ENCODE measurements at places on chromosomes 7 and 10. TPM values are rescaled to one million over a fixed set of nuclear protein-coding genes. Genes with fewer than 3 reads are reported as not detected.

The UBN2 gene
- 3.0 TPM for polyA plus RNA-seq

The EIF3B gene
- polyA plus RNA-seq, result 144 TPM

The CALHM3 gene
- polyA plus RNA-seq, result not detected

The FGFR2 gene
- 12.8 TPM for polyA plus RNA-seq

The GPC2 gene
- polyA plus RNA-seq, result 0.55 TPM

DNA sequence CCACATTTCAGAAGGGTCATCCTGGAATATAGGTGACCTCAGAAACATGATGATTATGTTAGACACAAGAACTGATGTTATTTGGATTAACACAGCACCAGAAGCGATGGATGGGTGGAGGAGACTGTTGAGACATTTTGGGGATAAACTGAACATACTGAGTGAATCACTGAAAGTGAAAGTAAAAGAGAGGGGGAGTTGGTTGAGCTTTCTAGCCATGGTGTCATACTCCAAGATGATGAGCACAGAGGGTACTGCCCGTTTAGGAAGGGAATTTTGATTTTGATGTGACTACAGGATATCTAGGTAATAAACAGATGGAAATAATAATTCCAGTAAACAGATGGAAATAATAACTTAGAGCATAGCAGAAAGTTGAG, 248.0 kb upstream of the NPY start:
- no peak for DNase-seq

DNA sequence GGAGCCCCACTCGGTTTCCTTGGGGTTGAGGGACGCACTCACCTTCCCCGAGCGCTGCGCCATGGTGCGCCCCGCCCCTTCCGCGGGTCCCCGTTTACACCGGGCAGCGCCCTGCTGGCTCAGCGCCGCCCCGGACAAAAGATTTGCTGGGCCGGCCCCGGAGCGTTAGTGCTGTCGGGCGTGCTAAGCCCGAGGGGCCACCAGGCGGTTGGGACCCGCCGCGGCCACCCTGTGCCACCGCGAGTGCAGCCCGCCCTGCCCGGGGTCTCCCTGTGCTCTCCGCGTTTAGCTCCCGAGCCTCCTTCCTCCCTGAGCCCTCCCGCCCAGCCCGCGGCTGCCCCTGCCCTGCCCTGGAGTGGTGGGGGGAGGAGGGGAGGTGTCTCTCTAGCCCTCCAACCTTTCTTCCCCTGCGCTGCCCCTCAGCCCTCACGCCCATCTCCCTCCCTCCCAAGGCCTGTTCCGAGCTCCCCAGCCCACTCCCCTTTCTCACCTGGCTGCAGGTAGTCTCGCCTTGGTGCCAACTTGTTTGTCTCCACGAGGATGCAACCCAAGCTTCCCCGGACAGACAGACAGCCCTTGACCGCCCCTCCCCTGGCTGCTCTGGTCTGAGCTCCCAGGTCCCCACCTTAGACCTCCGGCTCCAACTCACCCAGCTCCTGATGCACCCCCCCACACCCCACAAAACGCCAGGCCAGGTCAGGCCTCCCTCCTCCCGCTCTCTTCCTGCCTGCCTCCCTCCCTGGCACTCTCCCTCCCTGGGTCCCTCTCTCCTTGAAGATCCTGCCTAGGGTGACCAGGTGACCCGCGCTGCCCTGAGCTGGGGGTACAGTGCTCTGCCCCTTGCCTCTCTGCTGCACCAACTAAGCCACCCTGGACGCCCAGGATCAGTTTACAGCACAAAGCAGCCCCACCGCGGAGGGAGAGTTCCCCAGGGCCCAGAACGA, at the start of gene CRYGN:
CRYGN (minus strand) TSS at position 287 of the 944 bp plus-strand sequence; CDS start at position 63, 224 bp downstream.
- DNase-seq, result no peak

DNA sequence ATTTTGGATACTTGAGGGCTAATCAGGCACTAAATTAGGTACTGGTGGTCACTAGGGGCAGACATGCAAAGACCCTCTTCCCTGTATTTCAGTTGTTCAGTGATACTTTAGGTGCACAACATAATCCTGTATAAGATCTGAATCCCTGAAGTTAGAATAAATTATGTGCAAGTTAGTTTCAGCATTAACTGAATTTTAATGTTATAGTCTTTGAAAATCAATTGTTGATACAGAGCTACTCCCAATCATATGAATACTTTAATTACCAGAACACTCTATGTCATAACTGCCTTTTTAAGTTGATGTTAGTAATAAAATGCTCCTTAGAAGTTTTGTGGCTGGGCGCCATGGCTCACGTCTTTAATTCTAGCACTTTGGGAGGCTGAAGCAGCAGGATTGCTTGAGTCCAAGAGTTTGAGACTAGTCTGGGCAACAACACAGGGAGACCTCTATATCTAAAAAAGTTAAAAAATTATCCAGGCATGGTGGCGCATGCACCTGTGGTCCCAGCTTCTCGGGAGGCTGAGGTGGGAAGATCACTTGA, 87.1 kb upstream of the SKAP2 start:
- DNase-seq, result no peak

- no peak for DNase-seq
These were observed 61.0 kb upstream of the SFMBT2 start for GRCh38 chr10:7471720-7472367.

GRCh38 chr7:102072003-102072402, 214.7 kb upstream of the SH2B2 start:
- no peak for DNase-seq

DNA sequence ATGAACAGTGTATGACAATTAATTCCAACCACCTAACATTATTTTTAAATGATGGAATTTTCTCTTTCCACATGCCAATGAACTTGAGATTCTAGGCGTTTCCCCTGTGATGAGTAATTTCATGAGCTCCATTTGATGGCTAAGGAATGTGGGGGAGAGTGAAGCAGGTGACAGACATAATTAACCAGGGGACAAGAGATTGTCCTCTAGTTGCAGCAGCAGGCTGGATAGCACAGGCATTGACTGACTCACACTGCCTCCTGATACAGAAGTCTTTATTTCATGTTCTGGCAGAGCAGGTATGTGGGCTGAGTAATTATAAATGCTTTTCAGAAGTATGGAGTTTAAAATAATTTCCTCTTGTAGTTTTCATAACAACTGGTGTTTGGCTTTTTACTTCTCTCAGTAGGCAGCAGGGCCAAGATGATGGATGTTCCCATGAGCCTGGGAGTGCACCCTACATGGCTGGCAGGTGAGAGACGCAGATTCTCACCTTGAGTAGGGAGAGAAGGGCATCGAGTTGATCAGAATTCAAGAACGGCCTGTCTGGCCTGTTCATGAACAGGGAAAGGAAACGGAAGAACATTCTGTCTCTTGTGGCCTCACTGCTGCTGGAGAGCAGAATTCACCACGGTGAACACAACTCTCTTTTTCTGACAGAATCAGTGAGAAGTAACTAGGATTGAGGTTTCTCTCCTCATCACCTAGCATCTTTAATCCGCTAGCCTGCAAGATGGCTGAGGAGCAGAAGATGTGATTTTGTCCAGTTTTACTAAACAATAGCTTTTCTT, 118.8 kb downstream of the AOAH start:
- peak; percentile 53 for DNase-seq

DNA sequence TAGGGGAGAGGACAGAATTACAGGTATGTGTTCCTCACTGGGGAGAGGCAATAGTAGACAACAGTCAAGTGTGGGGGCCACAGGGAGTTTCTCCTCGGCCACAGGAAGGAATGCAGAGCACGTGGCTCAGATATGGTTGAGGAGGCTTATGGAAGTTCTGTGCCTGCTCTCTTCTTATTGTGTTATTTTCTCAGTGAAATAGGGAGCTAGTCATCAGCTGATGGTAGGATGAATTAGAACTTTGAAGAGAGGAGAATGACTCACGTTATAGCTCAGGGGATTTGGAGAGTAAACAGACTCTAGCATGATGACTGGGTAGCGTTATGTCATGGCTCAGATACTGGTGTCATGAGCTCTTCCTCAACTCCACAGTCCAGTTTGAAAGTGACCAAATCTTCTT, 308.3 kb upstream of the IGFBP3 start:
- no peak for DNase-seq

DNA sequence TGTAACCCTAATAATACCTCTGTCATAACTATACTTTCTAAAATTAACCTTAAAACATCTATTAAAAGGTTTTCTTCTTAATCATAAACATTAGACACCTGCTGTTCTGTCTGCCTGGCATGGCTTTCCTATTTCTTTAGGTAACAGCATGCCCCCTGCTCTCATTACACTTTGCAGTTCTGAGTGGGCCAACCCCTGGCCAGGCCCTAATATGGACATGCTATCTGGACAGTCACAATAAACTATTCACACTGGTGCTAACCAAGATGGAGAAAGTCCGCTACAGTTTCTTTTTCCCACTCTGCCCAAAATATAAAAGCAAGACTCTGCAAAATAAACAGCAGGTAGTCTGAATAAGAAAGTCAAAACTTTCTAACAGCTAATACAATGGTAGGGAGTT, 84.0 kb downstream of the ELAPOR2 start:
- no peak for DNase-seq

DNA sequence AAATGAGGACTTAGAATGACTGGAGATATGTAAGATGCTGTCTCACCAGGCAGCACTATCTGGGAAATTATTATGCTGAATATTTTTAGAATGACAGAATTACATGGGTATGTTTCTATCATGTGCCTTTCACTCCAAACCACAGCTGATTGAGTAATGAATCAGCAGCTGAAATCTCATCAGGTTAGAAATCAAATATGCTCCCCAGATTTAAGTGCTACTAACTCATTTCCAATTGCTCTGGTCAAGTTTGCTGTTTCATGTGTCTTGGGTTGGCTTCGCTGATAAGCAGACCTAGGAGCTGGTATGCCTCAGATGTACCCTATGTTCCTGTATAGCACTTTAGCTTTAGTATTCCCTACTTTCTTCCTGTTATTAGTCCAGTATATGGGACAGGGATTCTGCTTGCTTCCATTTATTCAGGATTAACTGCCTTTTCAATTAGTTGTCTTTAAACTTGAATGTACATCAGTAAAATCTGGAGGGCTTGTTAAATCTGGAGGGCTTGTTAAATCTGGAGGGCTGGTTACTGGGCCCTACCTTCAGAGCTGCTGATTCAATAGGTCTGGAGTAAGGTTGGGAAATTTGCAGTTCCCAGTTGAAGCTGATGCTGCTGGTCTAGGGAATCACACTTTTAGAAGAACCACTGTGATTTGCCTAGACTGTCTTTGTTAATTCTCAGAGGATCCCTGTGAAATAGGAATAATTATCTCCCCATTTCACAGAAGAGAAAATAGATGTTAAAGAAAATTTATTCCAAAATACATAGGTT, 172.9 kb downstream of the DKK1 start:
- peak; percentile 13 for DNase-seq

DNA sequence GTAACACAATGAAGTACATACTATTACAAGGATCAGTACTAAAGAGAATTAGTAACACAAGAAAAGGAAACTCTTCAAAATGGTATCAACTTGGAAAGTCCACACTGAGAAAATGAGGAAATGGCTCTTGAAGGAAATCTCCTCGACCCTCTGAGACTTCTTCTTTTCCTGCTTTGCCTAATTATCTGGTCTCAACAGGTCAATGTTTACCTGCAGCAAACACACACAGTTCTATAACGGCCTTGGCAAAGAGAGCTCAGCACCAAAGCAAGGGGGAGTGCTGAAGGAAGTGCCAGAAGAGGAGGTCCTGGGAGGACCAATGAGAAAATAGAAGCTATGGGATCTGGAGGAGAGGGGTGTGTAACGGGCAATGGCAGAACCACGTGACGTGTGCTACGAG, 21.9 kb downstream of the CHCHD3 start:
- DNase-seq, result no peak

GRCh38 chr10:58052772-58053171, 214.9 kb downstream of the IPMK start:
- DNase-seq, result no peak

DNA sequence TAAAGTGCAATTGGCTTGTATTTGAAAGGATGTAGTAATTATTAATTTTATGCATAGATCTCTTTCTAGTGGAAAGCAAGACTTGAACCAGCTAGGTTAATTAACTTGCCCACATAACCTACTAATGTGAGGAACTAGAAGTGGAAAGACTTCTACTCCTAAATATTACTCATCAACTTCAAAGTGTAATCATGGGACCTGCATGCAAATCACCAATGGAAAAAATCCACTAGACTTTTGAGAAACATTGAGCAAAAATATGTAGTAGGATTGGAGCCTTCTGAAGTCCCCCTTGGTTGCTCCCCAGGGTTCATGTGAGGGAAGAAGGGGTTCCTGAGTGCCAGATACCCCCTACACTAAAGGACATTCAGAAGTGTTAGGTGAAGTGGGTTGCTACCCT, 240.2 kb downstream of the PTEN start:
- no peak for DNase-seq

GRCh38 chr7:157519246-157519645, 182.4 kb downstream of the DNAJB6 start:
- DNase-seq, result no peak

DNA sequence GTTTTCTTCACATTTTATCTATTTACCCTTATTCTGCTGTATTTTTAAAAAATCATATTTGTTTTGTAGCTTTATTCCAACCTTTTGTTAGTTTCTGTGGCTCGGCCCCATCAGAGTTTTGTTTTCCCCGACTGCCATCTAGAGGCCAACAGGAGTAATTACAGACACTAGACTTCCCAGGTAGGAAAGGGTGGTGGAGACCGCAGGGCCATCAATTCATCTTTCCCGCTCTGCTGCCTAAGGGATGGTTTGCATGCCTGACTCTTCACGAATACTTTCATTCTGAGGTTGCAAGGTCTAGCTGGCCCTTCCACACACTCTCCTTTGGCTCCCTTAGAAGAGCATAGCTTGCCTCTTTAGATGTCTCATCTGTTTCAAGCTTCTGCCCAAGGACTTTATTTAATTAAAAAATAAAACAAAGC, 38.3 kb downstream of the LYZL2 start:
- no peak for DNase-seq

- no peak for DNase-seq
These were observed 166.3 kb downstream of the ZNF438 start for GRCh38 chr10:30865141-30865926.

GRCh38 chr10:15200626-15201025, 32.1 kb upstream of the NMT2 start:
- DNase-seq, result peak; percentile 69

DNA sequence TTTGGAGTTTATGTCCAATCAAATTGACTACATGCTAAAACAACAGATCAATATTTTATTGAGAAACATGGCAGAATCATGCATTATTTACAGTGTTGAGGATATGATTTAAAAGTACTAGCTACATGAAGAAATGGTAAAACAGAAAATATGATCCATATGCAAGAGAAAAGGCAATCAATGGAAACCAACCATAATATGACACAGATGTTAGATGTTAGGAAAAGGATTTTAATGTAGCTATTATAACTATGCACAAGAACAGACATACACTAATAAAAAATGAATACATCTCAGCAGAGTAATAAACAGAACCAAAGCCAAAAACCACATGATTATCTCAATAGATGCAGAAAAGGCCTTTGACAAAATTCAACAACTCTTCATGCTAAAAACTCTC, 166.2 kb upstream of the CACNA2D1 start:
- no peak for DNase-seq

- no peak for DNase-seq
These were observed 102.6 kb upstream of the GPR26 start for GRCh38 chr10:123563581-123563855.

- no peak for DNase-seq
These were observed at the start of gene VWA2 for GRCh38 chr10:114239117-114239993. VWA2 (plus strand) TSS chr10:114239254; CDS start chr10:114248714, 9,460 bp downstream.
